ENCODE measurements at places on chromosomes 5 and 9.
A peak's percentile ranks its signal among the peaks of the same experiment; 100 is the strongest.

- DNase-seq: no peak
These were observed 19.9 kb downstream of the TLR4 start for GRCh38 chr9:117723986-117724625.

DNA sequence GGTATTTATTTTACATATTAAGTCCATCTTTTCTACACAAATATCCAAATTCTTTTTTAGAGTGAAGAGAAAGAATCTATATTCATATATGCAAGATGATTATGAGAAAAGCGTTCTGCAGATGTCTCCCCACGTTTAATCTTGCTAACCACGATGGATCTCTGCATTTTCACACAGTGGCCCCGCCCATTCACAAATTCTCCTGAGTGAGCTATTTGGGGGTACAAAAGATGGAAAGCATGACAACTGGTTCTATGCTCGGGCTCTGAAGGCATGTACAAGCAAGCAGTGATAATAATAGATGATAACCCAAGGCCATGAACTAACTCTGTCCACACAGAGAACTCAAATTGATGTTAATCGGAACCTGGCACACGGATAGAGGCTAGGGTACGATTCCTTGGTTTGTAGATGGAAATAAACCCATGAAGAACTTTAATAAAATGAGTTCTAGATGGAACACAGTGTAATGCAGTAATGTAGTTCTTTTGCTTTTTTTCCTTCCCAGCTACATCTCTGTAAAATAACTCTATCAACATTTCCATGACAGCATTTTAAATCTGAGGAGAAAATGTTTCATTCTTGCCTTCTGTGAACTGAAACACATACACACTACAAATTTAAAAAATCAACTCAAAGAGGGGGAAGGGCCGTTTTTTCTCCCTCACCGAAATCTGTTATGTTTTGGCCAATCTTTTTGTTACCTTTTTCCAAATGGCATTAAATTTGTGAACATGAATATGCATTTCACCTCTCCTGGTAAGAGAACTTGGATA lies 851.7 kb upstream of the DMAC1 start:
- no peak for DNase-seq

- no peak for DNase-seq
These were observed 193.6 kb downstream of the DRD1 start for GRCh38 chr5:175250426-175250825.

DNA sequence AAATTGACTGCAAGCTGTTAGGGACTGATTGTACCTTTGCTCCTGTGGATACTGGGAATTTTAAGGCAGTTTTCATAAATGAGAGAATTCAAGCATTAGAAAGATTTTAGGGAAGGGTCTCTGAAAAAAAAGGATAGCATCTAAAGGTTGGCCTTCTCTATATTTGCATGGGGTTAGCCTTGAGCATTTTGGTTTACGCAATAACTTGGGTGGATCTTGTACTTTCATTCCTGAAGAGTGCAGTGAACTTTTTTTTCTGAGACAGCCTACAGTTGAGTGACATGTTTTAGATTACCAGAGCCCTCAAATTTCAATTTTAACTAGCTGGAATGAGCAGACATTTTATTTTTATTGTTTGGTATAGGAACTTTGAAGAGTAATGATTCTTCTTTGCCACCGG lies 91.6 kb upstream of the NR3C1 start:
- no peak for DNase-seq

- DNase-seq: peak; percentile 71
These were observed 158.6 kb downstream of the DNAH5 start for GRCh38 chr5:13785781-13786415.

GRCh38 chr5:95989283-95990048 lies 27.8 kb upstream of the ELL2 start:
- DNase-seq: no peak

DNA sequence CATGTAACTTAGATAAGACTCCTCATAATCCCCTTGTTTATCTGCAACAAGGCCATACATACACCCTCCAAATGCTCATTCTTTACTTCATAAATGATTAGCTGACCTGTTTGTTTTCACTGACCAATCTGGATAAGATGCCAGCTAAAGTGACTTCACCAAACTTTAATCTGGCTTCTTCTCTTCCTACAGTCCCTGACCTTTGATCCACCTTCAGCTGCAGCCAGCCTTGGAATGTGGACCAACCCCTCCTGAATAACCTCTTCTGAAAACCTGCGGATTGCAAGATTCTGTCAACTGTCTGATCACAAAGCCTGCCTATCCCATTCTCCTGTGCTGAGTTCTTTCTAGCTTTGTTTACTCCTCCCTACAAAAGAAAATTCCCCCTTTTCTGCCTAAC lies 476.8 kb downstream of the LRRC70 start:
- DNase-seq: no peak

DNA sequence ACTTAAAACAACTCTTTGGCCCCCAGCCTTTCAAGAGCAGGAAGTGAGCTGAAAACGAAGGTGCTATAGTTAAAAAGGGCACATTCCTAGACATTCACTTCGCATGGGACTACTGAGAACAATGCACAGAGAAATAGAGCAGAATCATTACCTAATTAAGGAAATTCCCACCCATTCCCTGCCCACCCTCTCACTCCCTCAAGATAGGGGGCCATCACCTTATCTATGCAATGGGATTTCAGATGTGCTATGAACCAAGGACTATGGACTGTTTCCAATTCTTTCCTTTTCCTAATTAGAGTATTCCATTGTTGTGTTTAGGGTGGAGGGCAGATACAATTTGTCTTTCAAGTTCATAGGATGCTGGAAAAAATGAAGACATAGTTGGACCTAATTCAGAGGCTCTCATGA lies 476.8 kb downstream of the CETN3 start:
- no peak for DNase-seq

- no peak for DNase-seq
These were observed 472.0 kb upstream of the PAPPA start for GRCh38 chr9:115681585-115681984.

DNA sequence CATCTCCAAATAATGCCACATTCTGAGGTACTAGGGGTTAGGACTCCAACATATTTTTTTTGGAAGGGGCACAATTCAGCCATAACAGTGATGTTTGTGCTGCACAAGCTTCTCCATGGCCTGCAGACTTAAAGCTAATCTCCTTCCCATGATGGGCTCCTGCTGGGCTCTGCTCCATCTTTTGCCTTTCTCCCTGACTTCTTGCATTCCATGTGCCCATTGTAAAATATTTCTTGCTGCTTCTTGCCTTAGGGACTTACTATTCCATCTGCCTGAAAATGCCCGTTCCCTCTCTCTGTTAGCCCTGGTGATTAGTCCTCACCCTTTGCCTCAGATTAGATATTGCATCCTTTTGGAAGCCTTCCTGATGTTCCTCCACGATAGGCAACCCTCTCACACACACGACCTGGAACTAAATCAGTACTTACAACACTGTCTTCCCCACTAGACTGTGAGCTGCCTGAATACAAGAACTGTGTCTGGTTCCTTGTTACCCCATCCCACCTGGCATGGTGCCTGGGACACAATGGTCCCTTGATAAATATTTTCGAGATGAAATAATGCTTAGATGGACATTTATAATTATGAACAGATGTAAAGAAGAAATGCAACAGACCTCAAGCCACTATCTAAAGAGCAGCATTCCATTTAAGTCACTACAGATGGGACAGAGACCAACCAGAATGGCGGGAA lies 33.5 kb downstream of the OR1J1 start:
- no peak for DNase-seq

DNA sequence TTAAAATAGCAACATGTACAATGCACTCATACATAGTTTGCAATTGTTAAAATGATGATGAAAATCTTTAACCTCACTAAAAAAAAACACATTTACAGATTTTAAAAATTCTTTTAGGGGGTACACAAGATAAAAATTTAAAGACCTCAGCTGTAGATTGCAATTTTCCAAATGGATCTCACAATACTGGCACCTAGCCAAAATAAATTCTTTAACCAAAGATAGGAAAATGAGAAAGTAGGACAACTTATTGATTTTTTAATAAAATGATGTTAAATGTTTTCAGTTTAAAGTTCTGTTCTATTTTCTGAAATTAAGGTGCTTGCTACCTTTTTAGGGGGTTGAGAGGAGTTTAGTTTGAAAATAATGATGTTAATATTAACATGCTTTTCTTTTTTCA lies 90.0 kb downstream of the PCSK1 start:
- no peak for DNase-seq

- DNase-seq: no peak
These were observed 24.7 kb upstream of the LNPEP start for GRCh38 chr5:96911139-96911538.

GRCh38 chr5:33460210-33460609 lies 19.4 kb downstream of the TARS1 start:
- DNase-seq: no peak

GRCh38 chr9:38185647-38186403 lies 116.8 kb upstream of the SHB start:
- DNase-seq: no peak

DNA sequence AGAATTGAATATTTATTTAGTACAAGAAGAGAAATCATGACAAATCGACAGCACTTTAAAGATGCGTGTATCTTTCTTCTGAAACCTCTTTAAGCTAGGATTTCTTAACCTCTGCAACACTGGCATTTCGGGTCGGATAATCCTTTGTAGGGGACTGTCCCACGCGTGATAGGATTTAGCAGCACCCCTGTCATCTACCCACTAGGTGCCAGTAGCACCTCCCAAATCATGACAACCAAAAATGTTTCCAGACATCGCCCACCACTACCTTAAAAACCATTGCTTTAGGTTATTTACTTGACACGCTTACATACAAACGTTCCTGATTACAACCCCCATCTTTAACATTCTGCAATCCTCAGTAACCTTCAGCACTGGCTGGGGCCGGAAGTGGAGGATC lies 223.1 kb downstream of the TRIM32 start:
- no peak for DNase-seq

GRCh38 chr5:168086746-168087145 lies 204.7 kb upstream of the WWC1 start:
- no peak for DNase-seq

- no peak for DNase-seq
These were observed 90.3 kb upstream of the OTULINL start for GRCh38 chr5:14491015-14491915.

- no peak for DNase-seq
These were observed 106.7 kb downstream of the FAM174A start for GRCh38 chr5:100641833-100642232.

- DNase-seq: no peak
These were observed 342.5 kb upstream of the ACTBL2 start for GRCh38 chr5:57825031-57825686.

- DNase-seq: no peak
These were observed 147.8 kb upstream of the IRX2 start for GRCh38 chr5:2899311-2899710.

GRCh38 chr5:22663134-22663533 lies 190.0 kb downstream of the CDH12 start:
- no peak for DNase-seq

- no peak for DNase-seq
These were observed 15.6 kb upstream of the BICD2 start for GRCh38 chr9:92780206-92780605.

- no peak for DNase-seq
These were observed 1.1 kb downstream of the F2RL2 start for GRCh38 chr5:76622076-76622475.

GRCh38 chr5:143279698-143280097 lies 123.8 kb downstream of the NR3C1 start:
- no peak for DNase-seq

GRCh38 chr9:78928625-78929405 lies 631.9 kb downstream of the PSAT1 start:
- DNase-seq: no peak

DNA sequence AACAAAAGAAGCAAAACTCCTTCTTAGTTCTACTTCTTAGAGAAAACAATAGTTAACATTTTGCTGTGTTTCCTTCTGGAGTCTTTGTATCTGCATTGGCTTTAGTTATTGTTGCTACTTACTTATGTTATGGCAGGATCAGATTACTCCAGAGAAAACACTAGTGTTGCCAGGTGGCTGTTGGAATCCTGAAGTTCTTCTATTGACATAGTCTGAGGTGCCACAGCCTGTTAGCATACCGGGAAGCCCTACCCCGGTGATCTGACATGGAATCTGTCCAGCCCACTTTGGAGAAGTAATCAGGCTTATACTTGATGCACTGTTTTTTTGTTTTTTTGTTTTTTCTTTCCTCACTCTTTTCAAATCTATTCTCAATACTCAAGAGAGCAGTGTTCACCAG lies 68.5 kb upstream of the CEP78 start:
- no peak for DNase-seq

GRCh38 chr9:37433867-37434371 lies 11.4 kb downstream of the GRHPR start:
- DNase-seq: peak; percentile 82

DNA sequence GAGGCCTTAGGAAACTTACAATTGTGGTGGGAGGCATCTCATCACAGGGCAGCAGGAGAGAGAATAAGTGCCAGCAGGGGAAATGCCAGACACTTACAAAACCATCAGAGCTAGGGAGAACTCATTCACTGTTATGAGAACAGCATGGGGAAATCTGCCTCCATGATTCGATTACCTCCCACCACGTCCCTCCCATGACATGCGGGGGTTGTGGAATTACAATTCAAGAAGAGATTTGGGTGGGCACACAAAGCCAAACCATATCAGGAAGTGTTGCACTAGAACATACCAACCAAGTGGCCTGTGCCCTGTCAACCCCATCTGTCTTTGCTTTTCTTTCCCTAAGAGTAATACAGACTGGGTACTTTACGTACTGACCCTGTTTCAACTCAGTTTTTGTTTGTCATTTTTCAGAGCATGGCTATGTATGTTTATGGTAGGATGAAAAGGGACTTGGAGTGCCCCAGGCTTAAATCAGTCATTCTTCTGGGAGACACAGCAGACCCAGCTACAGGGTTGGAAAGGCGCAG lies 58.3 kb upstream of the TGFBR1 start:
- no peak for DNase-seq

- no peak for DNase-seq
These were observed 177.9 kb downstream of the PCSK1 start for GRCh38 chr5:96254980-96255691.

- DNase-seq: peak; percentile 35
These were observed 155.8 kb upstream of the SMIM23 start for GRCh38 chr5:171629628-171630349.

GRCh38 chr5:127076315-127077129 lies 3.2 kb upstream of the C5orf63 start:
- no peak for DNase-seq

DNA sequence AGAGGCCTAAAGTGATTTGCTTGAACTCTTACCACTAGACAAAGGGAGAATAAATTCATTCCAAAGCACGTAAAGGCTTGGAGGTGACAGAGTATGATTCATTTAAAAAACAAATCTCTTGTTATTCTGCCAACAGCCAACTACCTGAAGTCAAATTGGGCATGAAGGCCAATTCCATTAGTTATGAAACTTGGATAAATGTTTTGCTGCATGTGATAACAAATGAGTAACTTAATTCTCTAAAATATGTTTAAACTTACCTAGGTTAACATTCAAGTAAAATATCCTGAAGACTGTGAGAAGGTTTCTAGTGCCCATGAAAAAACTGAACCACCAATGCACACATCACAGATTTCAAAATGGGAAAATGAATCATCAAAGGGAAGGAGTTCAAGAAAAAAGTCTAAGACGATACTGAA lies 120.1 kb upstream of the TSLP start:
- DNase-seq: no peak
